DND-41 (cell line): ENCODE measurements at places on chromosomes 16 and 17.

DNA sequence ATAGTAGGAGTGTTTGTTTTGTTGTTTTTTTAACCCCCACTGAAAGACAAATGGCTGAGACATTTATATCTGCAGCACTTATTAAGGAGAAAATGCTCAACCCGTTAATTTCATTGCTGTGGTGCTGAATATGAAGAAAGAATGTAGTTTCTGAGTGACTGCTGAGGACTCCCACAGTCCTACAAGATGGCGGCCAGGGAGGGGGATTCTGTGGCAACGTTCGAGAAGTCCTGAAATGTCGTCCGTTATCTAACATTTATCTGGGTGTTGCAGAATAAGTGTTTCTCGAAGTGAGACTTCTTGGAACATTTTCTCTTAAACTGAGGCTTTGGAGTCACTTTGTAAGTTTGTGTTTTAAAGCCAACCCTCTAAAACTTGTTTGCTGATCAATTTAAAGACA lies 530.4 kb downstream of the XYLT1 start:
- DNase-seq: no peak

DNA sequence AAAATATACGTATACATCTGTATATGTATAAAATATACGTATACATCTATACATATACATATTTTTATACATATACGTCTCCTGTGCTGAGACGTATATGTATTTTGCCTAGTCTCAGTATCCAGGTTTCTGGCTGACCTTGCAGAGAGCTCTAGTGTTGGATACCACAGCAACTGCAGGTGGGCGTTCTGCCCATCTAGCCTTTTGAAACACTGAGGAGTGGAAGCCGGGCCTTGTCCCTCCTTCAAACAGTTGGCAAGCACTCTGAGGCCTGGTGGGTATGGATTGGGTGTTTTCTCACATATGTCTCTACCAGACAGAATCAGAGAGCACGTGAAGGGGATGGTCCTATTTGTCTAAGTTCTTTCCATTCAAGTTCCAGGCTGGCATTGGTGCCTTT lies 39.4 kb upstream of the MRC2 start:
- no peak for DNase-seq

- no peak for DNase-seq
These were observed 2.3 kb downstream of the ADORA2B start for GRCh38 chr17:15947271-15947670.

- no peak for DNase-seq
These were observed 6.0 kb downstream of the KRT20 start for GRCh38 chr17:40879026-40879425.

- no peak for DNase-seq
These were observed 116.7 kb upstream of the CES5A start for GRCh38 chr16:55991843-55992242.

DNA sequence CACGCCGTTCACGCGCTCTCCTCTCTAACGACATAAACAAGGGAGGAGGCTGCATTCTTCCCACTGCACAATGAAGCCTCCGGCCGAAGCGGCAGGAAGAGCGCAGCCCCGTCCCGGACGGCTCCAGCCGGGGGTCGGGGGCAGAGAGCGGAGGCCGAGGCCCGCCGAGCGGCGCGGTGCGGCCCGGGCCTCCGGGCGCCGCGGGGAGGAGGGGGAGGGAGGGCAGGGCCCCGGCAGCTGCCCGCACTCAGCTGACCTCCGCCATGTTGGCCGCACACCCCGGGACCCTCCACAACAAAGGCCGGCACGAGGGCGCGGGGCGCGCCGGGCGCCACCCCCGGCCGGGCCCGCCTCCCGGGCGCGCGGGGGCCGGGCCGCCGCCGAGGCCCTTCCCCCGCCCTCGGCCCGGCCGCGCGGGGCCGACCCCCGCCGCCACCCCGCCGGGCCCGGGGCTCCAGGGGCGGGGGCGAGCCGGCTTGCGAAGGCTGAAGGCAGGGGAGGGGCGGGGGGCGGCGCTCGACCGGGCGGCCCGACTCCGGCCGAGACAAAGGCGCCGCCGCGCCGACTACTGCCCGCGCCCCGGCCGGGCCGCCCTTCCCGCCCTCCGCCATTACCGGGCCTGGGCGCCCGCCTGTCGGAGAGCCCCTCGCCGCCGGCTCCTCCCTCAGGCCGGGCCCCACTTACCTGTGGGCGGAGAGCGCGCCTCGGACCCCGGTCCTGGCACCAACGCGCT lies 527 bp downstream of the SIAH1 start:
- peak; percentile 41 for DNase-seq

DNA sequence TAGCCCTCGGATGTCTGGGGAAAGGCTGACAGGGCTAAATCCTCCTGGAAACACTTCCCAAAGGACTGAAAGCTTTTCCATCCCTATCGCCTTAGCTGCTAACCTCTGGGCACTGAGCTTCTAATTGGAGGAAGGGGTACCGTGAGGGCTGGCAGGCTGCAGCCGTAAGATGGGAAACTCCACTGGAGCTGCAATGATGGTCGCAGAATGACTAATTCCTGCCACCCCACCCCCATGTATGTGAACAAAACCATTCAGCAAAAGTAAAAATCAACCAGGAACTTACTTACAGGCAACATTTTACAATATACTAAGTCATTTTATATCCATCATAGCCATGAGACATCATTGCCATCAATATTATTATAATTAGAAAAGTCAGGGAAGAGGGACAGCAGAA lies 133.3 kb downstream of the ABCC12 start:
- DNase-seq: no peak
